ENCODE measurements at places on chromosomes 5 and 9.

DNA sequence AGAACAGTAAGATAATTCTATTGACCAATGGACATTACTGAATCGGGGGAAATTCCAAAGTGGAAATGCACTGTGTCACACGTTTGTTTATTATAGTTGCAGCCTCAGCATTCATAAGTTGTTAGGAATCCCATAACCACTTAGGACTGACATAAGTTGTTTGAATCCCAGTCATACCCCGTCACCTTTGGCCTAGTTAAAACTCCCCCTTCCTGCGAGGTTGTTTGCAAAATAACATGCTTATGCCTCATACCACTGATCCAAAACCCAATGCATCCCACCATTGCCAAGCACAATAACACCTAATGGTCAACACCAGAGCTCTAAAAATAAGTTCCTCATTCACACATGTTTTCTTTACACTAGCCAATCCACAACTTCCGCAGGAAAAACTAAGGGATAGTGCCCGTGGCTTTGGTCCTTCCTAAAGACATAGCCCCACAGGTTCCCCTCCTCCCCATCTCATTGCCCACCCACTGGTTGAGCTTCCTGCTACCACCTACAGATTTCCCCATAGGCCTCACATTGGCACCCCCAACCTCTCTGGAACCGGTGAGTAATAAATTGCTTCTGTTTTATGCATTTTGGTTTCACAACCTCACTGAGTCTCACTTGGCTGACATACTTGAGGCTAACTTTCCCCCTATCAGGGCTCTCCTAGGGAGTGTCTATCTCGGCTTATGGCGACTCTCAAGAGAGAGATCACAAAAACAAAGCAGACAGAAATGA, 42.3 kb upstream of the MUSK start:
- DNase-seq, result no peak

- DNase-seq, result no peak
Measured at GRCh38 chr5:172864747-172865146, 30.7 kb downstream of the ERGIC1 start.

DNA sequence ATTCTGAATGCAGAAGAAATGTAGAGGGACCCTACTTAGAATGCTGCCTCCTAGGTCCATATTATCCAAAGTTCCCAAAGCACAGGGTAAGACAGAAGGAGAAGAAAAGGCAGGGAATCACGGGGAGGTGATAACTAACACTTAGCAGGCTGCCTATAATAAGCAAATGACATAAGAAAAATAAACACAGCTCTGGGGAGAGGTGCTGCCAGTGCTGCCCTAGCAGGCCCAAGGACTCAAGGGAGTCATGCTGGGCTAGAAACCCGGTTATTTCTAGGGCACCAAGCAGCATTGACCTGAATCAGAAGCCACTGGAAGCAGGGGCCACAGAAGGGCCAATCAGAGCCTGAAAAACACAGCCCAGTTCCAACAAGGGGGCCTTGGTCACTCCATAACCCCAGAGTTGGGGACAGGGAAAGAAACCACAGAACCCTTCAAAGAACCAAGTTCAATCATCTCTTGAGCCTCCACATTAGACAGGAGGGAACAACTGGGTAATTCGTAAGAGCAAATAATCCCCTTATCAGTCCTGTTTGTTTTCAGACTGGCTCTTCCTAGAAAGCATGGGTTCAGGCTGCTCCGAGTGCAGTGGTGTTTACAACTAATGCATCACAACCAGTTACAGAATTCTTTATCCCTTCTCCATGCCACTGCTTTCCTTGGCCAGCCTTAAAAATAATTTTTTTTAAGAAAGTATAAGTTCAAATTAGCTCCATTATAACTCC, 24.0 kb downstream of the NRG2 start:
- DNase-seq, result no peak

DNA sequence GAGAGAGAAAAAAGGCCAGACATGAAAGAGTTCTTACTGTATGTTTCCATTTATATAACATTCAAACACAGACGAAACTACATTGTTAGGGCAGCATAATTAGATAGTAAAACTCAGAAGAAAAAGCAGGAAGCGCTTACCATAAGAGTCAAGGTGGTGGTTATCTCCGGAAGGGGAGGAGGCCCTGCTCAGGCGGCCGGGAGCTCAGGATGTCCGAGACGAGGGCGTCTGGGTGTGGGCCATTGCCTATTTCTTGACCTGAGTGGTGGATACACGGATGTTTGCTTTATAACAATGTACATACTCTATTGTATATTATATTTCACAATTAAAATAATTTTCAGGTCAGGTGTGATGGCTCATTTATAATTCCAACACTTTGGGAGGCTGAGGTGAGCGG, 80.9 kb upstream of the COL5A1 start:
- no peak for DNase-seq

DNA sequence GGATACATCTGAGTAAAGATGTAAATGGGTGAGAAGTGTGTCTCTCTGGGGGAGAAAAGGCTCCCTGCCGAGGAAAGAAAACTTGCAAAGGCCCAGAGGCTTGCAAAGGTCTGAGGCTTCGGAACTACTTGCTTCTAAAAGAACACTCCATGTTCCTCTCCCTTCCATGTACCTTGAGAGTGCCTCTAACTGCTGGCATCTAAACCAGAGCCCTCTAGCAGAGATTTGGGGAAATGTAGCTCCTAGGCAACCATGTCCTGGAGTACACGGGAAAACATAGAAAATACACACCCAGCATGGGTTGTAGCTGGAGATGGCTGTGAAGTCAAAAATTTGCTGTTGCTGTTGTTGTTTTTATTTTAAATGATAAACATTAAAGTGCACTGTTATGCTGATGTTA, 151.6 kb downstream of the SYK start:
- no peak for DNase-seq

GRCh38 chr5:90985341-90985740, 397.8 kb downstream of the ARRDC3 start:
- no peak for DNase-seq

GRCh38 chr5:15452781-15453180, 47.2 kb upstream of the FBXL7 start:
- no peak for DNase-seq

GRCh38 chr9:134564431-134565170, 77.0 kb upstream of the COL5A1 start:
- no peak for DNase-seq

DNA sequence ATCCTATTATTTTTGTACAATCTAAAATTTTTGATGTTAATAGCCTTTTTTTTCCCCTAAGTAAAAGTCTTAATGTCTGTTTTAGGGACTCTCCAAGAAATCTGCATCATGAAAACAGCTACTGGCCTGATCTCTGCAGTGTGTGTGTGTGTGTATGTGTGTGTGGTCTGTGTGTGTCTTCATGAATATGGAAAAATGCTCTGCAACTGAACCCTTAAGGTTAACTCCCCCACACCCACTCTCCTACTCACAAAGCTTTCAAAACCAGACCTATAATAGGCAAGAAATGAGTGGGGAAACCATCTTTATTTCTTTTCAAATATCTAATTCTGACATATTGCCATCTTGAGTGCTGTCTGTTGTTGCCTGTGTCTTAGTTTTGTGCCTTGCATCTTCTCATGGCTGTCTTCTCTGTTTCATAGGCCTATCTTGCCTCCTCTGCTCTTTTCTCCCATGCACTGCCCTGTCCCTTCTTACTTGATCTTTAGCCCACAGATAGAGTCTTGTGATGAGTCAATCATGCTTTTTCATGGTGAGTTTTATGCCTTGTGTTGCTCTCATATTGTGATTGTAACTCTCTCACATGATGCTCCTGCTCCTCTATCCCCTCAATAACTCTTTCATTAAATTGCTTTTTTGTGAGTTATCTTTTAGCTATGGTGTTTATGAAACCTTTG, 68.3 kb downstream of the CHSY3 start:
- no peak for DNase-seq

GRCh38 chr5:168529374-168530234, 499 bp downstream of the FBLL1 start:
- DNase-seq, result no peak

DNA sequence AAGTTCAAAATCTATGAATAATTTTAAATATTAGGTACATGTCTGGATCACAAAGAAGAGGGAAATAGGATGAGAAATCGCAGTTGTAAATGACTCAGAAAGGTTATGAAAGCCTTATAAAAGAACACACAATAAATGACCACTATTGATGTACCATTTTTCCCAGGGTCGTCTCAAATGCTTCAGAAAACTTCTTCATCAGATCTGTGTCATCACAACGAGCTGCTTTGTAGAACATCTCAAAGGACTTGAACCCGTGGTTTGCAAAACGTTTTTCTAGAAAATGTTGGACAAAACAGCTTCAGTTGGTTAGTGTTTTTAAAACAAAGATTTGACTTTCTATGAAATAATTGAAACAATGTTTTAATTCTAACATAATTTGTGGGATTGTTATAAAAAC, 100.1 kb downstream of the SVEP1 start:
- no peak for DNase-seq

DNA sequence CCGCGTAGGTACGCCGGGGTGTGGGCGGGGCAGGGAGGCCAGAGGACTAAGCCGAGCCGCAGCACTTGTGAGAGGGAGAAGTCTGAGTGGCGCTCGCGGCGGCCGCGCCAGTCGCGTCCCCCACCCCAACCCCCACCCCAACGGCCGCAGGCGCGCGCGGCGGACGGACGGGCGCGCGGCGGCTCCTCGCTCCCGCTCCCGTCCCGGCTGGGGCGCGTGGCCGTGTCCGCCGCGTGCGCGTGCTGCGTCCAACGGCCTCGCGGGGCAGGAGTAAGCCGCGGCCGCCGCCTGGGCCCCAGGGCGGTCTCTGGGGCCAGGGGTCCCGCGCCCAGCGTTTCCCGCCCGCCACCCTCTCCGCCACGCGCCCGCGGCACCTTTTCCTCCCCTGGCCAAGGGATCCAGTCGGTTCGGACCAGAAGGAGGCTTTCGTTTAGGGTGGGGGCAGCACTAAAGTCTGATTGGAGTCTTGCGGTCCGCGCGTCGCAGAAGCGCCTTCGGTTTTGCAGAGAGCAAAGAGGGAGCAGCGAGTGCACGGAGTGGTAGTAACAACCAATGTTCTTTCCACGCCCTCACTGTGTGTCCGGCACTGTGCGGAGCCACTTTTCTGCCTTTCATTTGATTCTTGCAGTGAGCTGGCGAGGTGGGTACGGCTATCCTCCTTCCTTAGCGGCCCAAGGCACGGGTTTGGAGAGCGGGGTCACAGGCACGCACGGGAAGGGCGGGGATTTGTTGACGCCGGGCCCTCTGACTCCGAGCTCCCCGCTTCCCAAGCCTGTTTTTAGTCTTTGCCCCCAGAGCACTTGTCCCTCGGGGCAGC, 483 bp downstream of the G3BP1 start:
- DNase-seq, result peak; percentile 36

DNA sequence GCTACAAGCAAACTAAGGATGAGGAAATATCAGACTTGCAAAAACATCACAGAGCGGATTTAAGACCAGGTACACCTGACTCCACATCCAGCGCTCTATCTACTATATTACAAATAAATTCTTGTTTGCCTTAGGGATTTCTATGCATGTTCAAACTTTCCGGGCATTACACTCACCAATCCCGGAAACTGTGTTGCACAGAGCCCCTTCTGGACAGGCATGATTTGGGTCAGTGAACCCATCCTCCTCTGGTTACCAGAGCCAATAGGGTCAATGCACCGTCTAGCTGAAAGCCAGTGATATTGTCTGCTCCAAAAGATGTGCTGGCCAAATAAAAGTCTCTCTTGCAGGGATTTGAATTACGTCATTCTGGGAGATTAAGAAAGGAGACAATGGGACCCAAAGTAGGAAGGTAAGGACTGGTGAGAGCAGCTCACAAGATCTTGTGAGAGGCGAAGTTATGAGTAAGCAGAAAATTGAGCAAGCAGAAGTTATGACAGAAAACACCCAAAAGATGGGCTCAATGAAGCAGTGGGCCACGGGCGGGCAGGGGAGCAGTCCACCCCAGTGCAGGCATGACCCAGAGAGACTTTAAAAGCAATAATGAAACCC, 155.8 kb upstream of the RAI14 start:
- DNase-seq, result no peak

DNA sequence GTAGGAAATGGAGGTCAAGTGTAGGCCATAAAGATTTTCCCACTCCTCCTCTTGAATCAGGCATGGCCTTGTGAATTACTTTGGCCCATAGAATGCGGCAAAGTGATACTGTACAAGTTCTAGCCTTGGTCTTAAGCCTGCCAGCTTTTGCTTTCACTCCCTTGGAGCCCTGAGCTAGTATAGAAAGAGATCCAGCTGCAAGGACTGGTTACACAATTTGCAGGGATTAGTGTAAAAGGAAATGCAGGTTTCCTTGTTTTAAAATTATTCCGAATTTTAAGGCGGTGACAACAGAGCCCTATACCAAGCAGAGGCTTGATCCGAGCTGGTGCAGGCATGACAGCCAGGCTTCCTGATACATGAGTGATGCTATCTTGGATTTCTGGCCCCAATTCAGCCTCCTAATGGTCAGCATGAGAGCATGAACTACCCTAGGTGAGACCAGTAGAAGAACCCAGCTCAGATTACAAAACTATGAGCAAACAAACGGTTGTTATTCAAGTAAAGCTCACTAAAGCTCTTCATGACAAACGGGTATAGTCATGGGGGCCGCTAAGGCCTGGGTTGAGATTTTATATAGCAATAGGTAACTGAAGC, 257.9 kb downstream of the DOCK8 start:
- no peak for DNase-seq

GRCh38 chr9:1098551-1098950, 48.4 kb downstream of the DMRT2 start:
- DNase-seq, result no peak

DNA sequence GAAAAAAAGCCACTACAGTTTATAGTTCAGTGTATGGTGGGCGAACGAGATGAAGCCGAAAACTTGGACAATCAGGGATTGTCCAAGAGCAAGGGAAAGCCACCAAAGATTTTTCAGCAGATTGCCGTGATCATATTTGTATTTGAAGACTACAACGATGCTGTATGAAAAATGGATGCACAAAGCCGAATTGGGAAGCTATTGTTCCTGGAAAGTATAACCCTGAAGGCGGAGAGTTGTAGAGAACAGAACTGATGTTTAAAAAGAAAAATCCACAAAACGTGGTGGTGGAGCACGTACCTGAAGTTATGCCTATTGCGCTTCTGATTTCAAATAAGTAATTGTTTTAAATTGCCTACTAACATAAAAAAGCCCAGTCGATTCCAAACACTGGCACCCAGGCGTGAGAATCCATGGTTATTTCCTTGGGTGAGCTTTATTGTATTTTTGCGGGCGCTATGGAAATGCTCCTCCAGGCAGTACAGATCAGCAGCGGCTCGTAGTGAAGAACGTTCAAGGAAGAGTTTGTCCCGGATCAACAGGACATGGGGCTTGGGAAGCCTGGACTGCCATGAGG, 772 bp upstream of the TARS1 start:
- DNase-seq, result no peak

DNA sequence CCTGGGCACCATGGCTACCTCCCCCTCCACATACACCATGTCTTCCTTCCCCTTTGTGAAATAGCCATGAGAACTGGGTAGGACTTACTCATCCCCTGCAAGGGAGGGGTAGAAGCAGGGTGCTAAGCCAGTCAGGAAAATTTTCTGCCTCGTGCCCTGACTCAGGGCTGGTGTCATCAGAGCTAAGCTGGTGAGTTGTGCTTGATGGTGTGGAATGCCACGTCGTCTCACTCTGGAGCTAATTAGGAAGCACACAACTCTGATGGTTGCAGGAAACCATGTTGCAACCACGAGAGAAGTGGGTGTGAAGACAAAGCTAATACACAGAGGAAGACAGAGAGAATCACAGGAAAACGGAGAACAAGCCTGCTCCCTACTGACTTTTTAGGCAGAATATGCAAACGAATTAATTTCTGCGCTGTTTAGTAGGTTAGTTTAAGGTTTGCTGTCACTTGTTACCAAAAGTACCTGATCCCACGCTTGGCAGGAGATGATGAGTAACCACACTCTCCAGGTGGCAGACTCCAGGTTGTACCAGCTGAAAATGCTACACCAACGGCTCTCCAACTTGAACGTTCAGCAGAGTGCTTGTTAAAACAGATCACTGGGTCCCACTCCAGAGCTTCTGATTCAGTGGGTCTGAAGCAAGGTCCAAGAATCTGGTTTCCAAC, 54.5 kb downstream of the STK10 start:
- DNase-seq, result no peak
